Skin of body (tissue), 3 donors: ENCODE measurements at places on chromosomes 11 and 22. TPM values are rescaled to one million over a fixed set of nuclear protein-coding genes. Genes with fewer than 3 reads are reported as not detected.

TMEM191B gene
- 0.59 TPM for total RNA-seq

MMP27 gene
- 6.7 TPM for total RNA-seq

MYRF gene
- 0.30 TPM for total RNA-seq

YPEL4 gene
- total RNA-seq: 1.1 TPM

DMC1 gene
- 5.6 TPM for total RNA-seq

CHADL gene
- 2.8 TPM for total RNA-seq

RPUSD4 gene
- 25.0 TPM for total RNA-seq

HOATZ gene
- total RNA-seq: not detected

ASCL2 gene
- total RNA-seq: 1.7 TPM

APOL2 gene
- 21.6 TPM for total RNA-seq

DNA sequence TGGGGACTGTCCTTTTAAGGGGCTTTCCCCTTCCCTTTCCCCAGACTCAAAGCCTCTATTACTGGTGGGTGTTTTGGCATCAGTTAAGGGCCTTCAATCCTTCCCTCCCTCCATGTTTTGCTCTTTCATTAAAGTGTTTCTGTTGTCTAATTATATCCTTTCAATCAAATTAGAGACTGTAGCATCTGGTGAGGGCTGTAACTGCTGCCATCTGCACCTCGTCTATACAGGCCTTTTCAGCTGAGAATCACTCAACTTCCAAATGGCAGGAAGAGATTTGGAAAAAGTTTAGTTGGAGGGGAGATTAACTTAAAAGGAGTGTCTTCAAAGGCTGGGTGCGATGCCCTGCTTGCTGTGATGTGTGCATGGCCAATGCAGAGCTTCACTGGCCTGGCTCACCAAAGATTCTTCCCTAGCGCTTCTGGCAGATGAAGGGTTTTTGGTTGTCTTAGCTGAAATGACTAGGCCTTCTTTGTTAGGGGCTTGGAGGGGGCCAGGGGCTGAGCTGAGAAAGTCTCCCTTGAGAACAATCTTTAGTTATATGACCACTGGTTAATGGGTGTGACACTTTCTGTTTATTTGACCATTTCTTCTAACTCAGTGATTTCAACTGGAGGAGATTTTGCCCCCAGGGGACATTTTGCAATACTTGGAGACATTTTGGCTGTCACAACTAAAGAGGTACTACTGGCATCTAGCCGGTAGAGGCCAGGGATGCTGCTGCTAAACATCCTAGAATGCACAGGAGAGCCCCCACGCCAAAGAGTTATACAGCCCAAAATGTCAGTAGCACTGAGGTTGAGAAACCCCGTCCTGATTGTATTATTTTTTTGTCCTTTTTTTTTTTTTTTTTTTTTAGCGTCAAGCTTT is 7.5 kb downstream of the KREMEN1 start:
- DNase-seq: peak; percentile 64

GRCh38 chr11:59611570-59612565 is 3.7 kb downstream of the OSBP start:
- DNase-seq: no peak

GRCh38 chr22:27895600-27895999 is 23.5 kb downstream of the PITPNB start:
- DNase-seq: no peak

- DNase-seq: no peak
Observed at GRCh38 chr11:120657306-120658070, 145.9 kb downstream of the GRIK4 start.

DNA sequence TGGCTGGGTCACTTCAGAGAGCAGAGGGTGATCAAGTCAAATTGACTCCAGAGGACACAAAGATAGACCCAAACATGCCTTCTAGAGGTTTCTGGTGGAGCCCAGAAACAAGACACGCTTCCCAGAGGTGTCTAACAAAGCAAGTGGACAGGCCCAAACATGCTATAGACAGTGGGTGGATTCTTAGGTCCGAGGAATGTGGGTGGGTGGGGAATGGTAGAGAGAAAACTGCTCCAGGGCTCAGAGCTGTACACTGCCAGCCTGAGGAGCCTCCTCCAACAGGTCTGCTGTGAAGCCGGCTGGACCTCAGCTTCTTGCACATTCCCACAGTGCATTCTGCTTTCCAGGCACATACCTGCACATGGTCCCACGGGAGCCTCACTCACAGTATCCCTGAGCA is 116.8 kb upstream of the NECTIN1 start:
- DNase-seq: no peak

DNA sequence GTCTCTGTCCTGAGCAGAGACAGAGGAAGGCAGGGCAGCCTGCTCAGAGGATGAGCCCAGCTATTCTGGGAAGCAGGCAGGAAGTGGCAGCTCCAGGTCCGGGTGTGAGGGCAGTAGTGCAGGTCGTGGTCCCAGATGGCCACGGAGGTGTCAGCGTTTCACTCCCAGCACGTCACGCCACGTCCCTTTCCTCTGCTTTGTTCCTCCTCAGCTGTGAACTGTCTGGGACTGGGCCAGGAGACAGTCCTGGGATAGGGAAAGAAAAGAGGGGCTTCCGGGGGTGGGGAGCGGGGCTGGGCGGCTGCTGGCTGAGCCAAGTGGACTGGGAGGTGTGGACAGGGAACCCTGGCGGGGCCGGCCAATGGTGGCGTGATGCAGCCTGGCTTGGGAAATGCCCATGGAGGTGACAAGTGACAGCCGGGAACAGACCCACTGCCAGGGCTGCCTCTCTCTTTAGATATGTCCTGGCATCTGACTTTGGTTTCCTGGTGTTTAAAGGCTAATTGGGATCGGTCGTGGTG is 64.7 kb downstream of the KCNQ1 start:
- DNase-seq: no peak

DNA sequence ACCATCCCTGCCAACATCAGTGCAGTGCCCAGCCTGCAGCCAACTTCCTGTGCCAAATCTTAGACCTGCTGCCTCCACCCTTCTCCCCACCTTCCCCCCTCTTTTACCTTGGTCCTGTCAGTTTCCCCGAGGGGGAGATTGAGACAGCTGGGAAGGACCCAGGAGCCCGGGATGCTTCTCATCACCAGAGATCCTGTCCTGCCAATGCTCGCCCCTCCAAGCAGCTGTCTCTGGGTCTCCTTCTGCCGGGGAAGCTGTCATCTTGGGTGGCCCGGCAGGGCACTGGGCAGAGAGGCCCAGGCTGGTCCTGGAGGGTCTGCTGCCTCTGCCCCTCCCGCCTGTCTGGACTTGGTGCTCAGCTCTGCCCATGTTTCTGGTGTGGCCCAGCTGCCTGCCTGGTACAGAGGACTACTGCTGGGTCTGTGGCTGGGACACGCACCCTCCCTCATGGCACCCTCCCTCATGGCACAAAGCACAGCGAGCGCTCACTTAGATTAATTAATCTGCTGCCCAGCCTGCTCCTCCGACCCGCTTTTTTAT is 60.4 kb upstream of the THY1 start:
- DNase-seq: no peak

- no peak for DNase-seq
Observed at GRCh38 chr11:103067118-103067517, 24.8 kb downstream of the DCUN1D5 start.

DNA sequence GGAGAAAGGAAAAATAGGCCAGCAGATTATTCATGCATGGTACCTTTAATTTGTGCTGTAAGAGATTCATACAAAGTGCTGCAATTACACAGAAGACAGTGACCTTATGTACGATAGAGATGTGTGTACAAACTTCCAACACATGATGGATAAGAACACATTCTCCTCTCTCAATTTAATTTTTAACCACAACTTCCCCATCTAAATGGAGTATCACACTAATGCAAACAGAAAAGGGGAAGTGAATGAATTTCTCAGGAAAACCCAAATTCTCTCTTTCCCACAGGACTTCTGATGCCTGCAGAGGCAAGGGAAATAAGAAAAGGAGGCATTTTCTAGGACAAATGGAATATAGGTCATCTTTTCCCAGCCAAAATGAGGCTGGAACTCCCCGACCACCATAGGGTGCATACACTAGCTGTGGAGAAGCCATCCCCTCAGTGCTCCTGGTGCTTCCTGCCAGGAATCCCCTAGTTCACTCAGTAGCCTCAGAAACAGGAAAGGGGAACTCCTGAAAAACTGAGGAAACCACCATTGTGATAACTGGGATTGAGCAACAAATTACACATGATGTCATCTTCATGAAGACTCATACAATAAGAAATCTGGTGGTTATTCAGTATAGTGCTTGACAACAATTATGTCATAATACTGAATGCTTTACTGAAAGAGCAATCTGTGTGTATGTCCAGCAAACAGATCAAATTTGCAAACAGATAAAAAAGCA is 22.4 kb downstream of the MMP10 start:
- no peak for DNase-seq

DNA sequence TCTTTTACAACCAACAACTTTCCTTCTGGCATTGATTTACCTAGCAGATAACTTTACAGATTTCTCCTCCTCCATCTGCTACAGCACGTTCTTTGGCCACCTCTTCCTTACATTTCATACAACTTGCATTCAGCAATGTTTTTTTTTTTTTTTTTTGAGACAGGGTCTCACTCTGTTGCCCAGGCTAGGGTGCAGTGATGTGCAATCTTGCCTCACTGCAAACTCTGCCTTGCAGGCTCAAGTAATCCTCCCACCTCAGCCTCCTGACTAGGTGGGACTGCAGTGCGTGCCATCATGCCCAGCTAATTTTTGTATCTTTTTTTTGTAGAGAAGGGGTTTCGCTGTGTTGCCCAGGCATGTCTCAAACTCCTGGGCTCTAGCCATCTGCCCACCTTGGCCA is 6.5 kb downstream of the PDE3B start:
- DNase-seq: no peak

GRCh38 chr11:117300773-117301172 is 9.6 kb downstream of the BACE1-AS start:
- no peak for DNase-seq

DNA sequence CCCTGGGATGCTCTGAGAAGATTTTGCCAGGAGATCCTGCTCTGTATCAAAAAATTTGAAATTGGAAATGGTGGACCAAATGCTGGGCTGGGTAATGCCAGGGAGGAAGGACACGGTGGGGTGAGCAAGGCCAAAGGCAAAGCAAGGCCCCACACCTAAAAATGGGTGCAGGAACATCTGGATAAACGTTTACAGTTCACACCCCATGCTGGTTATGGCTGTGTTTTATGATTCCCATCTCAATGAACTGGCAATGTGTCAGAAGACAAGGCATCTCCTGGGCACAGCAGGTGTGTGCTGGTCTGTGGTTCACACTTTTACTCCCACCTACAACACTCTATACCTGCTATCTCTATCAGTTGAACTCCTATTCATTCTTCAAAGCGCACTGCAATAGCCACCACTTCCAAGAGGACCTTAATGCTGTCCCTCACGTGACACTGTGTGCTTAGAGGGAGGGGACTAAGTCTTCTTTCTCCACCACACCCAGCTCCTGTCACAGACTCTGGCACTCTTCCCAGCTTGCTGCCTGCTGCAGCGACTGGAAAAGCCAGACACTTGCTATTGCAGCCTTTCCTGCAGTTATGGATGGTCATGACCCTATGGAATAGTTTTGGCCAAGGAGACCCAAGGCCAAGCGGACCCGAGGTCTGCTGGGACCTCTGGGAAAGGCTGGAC is 277.5 kb downstream of the CTTN start:
- DNase-seq: no peak

- DNase-seq: no peak
Observed at GRCh38 chr11:68923614-68924013, 19.9 kb downstream of the IGHMBP2 start.

DNA sequence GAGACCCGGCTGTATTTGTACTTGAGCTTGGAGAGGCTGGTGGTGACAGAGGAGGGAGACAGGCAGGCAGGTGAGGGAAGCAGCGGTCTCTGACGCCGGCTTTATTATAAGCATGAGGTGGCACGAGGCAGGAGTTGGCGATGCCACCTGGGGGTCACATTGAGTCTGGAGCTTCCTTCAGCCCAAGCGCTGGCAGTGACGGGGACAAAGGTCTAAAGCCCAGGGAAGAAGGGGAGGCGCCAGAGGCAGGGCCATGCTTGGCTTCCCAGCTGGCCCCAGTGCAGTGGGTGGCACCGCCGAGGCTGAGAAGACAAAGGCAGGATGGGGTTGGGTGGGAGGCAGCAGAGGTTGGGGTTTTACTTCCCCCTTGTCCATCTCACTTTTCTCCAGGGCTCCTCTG is 4.5 kb downstream of the FXYD2 start:
- DNase-seq: no peak

DNA sequence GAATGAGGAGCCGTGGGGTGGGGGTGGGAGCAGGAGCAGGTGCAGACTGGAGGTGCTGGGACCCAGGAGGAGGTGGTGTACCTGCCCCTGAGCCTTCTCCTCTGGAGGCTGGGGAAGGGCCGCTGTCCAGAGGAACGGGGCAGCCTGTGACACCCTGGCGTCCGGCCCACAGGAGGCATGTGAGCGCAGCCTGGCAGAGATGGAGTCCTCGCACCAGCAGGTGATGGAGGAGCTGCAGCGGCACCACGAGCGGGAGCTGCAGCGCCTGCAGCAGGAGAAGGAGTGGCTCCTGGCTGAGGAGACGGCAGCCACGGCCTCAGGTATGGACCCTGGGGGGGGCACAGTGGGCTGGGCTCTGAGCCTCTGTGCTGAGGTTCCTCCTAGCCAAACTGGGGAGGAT is 42.2 kb upstream of the GCAT start:
- DNase-seq: no peak

DNA sequence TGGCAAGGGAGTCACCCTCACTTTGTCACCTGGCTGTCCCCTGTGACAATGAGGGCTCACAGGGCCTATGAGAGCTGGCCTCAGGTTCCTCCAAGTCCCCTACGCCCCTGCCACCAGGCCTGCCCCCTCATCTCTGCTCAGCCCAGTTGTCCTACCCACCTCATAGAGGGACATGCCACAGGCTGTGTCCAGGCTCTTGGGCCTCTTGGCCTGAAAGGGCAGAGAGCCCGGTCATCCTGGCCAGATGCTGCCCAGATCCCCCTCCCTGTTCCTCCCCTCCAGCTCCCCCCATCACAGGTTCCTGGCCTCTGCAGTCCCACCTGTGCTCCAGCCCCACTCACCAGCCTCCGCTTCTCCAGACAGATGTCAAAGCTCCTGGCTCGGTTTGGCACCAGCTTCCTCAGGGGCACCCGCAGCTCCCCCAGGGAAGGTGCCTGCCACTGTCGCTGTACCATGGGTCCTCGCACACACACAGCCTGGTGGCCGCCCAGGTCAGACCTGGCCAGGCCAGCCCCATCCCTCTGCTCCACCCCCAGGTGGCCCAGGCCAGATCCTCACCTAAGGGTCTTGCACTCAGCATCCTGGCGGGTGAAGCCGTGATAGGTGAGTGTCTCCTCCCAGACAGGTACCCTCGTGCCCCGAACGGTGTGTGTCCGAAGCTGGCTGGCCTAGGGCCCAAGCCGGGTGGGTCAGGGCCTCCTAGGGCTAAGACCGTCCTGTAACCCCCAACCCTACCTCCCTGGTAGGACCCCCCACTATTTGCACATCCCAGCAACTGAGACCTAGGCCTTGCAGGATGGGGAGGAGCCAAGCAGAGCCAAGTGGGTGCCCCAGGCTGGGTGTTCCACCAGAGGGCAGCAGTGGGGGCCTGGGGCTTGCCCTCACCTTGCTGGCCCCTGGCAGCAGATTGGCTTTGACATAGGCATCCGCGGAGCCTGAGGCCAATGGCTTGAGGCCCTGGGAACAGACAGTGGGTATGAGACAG is 8.3 kb downstream of the NDUFV1 start:
- DNase-seq: no peak

- DNase-seq: no peak
Observed at GRCh38 chr11:61356706-61357105, 5.0 kb downstream of the CYB561A3 start.

GRCh38 chr22:24703101-24703500 is 71.4 kb downstream of the PIWIL3 start:
- no peak for DNase-seq
